ENCODE measurements at places on chromosomes 3 and 15.

- no peak for DNase-seq
Measured at GRCh38 chr3:98592345-98592935, 971 bp downstream of the CPOX start.

GRCh38 chr3:177590826-177591225, 393.5 kb upstream of the TBL1XR1 start:
- DNase-seq, result no peak

- DNase-seq, result peak; percentile 91
Measured at GRCh38 chr3:10551821-10552630, 46.6 kb upstream of the ATP2B2 start.

GRCh38 chr15:99253381-99254090, 2.3 kb downstream of the LRRC28 start:
- no peak for DNase-seq

GRCh38 chr15:55999658-56000057, 6.2 kb upstream of the NEDD4 start:
- DNase-seq, result no peak

GRCh38 chr3:27479806-27480543, 4.2 kb downstream of the SLC4A7 start:
- DNase-seq, result no peak

- peak; percentile 62 for DNase-seq
Measured at GRCh38 chr3:149480326-149481017, 6.0 kb downstream of the TM4SF4 start.

DNA sequence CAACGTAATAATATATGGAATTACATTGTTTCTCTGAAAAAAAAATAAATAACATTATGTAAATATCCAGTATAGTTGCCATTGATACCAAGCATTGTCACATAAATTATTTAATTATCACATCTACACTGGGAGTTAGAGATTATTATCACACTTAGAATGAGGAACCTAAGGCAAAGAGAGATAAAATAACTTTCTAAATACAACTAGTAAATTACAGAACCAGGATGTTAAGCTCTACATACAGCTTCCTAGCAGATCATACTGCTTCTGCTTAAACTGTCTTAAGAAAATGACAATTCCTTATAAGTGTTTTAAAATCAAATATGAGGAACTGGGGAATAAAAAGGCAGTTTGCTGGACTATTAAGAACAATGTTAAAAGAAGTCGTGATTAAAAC, 104.5 kb downstream of the NSUN3 start:
- DNase-seq, result no peak

GRCh38 chr3:32297366-32297765, 58.9 kb downstream of the CMTM8 start:
- DNase-seq, result peak; percentile 20

- no peak for DNase-seq
Measured at GRCh38 chr15:100934726-100935125, 15.6 kb downstream of the LRRK1 start.

GRCh38 chr3:8520816-8521403, 19.3 kb downstream of the LMCD1 start:
- DNase-seq, result no peak

DNA sequence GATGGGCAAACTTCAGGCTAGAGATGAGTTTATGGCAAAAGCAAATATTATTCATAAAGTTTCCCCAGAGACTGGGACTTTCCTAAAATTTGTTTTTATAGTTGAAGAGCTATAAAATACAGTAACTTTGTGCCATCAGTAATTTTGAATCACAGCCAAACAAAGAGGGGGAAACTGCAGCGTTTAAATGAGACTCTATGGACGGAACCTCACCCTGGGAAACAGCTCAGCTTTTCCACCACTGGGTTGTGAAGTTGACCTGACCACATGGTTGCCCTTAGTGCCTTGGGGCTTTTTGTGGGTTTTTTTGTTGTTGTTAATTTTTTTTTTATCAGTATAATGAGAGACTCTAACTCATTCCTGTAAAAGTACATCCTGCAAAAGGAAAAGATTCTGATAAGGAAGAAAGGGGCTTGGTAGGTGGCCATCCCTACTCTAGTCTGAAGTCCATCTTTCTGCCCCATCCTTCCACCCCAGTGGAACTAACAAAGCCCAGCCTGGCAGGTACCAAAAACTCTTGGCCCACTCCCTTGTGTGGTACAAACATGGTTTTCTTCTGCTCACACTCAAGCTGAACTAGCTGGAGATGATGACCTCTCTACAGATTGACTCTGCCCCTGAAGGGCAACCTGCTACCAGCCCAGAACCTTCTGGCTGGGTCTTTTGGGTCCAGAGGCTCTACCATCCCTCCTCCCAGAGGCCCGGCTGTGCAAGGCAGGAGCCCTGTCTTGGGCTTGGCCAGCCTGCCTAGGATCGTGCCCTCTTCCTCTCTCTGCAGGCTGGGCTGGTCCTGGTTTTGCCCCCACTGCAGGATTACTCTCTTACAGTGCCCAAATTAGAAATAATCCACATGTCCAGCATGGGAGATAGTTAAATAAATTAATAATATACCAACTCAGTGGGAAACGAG, 41.2 kb downstream of the RLBP1 start:
- DNase-seq, result peak; percentile 74

- no peak for DNase-seq
Measured at GRCh38 chr3:86929046-86929445, 61.9 kb downstream of the VGLL3 start.

- no peak for DNase-seq
Measured at GRCh38 chr15:95520511-95520910, 810.0 kb upstream of the NR2F2 start.

DNA sequence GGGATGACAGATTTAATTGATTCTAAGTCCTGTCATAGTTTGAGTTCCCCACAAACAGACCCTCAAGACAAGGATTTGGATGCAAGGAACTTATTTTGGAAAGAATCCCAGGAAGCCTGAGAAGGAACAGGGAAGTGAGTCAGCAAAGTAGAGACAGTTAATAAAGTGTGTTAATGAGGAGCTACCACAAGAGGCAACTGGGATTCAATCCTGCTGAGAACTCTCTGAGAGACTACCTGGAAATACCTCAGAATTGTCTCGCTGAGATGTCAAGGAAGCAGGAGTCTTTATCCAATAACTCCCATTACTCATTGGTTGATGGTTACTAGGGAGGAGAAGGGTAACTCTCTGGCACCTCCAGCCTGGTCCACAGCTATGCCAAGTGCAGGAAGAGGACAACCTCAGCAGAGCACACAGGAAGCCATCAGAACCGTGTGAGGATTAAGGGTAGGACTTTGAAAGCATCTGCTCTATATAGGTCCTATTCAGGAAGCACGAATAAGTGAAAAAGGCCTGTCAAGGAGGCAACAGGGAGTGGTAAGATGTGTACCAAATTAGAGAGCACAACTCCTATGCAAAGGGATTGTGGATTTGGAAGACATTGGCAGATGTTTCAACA, 311.1 kb upstream of the KCNH8 start:
- DNase-seq, result no peak

DNA sequence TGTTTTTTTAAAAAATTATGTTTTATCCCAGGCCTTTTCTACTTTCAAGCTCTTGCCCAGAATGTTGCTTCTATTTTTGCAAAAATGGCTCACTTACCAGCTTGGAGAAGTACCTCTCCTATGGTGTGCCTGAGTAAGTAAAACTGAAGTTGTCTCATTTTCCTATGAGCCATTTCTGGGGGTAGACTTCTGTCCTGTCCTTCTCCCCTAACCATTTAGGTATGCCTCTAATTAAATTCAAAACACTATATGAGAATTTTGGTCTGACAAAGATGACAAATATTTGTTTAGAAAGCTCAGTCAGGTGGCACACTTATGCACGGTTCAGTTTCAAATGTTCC, 282.5 kb upstream of the ICE2 start:
- no peak for DNase-seq
